ENCODE measurements at places on chromosomes 16 and 17.

GRCh38 chr17:58289869-58290268 lies 9.1 kb upstream of the MPO start:
- DNase-seq, result no peak

GRCh38 chr17:56975656-56976055 lies 2.3 kb upstream of the SCPEP1 start:
- no peak for DNase-seq

DNA sequence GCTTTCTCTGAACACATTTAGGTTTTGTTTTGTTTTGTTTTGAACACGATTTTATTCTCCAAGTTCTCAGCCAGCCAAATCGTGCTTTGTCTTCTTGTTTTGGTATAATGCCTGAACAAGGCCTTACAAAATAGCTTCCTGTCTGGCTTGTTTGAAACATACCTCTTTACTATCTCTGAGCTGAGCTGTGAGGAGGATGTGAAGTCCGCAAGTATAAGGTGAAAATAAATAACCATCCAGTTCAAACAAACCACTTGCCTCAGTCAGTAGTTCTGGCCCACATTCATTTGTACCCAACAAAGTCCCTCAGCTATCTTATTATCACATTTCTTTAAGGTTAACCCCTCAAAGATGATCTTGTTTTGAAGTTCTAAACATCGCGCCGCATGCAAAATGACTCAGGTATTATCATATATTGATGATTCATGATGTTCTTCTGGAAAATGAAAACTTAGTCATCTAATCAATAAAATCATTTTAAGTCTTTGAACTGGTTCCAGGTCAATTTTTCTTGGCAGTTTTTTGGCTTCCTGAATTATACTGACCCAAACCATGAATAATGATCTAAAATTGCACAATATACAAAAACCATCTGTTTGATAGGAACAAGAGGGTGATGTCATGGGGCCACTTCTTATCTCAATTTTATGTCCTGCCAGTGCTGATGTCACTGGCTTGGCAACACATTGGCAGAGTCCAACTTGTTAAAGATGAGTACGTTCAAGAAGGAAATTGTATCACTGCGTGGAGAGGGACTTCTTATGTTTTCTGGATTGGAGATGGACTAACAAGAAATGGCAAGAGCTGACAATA lies 694.3 kb downstream of the KCNJ2 start:
- DNase-seq, result no peak

DNA sequence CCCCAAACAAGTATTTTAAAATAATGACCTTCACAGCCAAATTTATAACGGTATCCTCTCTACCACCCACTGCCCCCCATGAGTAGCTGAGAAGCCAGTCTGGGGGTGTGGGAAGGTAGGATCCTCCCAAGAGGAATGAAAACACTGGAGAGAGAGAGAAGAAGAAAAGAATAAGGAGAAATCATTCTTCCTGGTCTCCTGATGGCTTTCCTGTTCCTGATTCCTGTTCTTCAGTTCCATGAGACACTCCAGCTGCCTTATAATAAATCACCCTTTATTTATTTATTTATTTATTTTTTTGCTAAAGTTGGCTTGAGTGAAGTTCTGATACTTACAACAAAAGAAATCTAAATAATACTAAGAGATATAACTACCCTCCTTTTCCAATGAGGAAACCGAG lies 56.4 kb upstream of the FAM20A start:
- DNase-seq, result no peak

- DNase-seq, result no peak
Measured at GRCh38 chr17:35152421-35153140, 5.0 kb downstream of the UNC45B start.

GRCh38 chr17:39981207-39981741 lies 667 bp downstream of the PSMD3 start:
- no peak for DNase-seq

GRCh38 chr17:41539071-41539492 lies 11.0 kb upstream of the KRT19 start:
- no peak for DNase-seq

DNA sequence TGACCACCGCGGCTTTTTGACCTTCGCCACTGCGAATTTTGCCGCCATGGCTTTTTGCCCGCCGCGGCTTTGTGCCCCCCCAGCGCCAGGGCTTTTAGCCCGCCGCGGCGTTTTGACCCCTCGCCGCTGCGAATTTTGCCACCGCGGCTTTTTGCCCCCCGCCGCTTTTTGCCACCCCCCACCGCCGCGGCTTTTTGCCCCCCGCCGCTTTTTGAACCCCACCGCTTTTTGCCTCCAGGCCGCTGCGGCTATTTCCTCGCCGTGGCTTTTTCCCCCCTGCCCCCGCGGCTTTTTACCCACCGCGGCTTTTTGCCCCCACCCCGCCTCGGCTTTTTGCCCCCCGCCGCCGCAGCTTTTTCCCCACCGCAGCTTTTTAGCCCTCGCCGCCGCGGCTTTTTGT lies 134.8 kb upstream of the TP53TG3C start:
- DNase-seq, result no peak

GRCh38 chr16:67862623-67863583 lies 9.9 kb upstream of the EDC4 start:
- DNase-seq, result no peak

DNA sequence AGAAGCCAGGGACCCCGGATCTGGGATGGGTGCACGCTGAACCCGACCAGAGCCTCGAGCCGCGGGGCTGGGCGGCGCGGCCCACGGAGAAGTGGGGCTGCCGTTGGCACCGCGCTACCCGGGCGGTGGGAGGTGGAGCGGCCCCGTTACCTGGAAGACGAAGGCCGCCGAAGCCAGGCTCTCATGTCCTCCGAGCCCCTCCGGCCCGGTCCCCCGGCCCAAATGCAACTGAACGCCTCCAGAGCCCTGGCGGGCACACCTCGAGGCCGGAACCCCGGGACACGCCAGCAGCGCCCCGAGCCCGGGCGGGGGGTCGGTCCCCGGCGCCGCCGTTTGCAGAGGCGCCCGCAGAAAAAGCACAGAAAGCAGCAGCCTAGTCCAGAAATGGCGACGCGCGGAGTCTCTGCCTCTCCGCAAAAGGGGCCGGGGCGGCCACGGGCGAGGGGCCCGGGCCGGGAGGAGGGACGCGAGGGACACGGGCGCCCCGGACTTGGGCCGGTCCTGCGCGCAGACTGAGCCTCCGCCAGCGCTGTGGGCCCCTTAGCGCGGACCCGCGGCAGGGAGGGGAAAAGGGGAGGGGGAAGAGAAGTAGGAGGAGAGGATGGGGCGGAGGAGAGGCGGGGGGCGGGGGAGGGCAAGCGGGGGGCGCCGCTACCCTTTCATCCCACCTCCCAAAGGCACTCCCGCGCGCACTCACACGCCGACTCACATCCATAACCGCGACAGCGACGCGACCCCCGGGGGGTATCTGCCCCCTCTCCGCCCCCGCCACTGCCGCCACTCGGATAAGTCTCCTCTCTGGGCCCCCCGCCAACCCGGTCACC lies 1.4 kb downstream of the AXIN2 start:
- DNase-seq, result no peak
